Stimulated activated naive B cell treated with anti-CD40 and anti-IgM and Interleukin-4, amounts not matched to agents 10 μg/mL and 1 μg/mL and 100 μg/mL, for 72 hours (primary cell): ENCODE measurements at places on chromosomes 2 and 18.

GRCh38 chr2:4992226-4992625, 700.0 kb upstream of the SOX11 start:
- no peak for DNase-seq

DNA sequence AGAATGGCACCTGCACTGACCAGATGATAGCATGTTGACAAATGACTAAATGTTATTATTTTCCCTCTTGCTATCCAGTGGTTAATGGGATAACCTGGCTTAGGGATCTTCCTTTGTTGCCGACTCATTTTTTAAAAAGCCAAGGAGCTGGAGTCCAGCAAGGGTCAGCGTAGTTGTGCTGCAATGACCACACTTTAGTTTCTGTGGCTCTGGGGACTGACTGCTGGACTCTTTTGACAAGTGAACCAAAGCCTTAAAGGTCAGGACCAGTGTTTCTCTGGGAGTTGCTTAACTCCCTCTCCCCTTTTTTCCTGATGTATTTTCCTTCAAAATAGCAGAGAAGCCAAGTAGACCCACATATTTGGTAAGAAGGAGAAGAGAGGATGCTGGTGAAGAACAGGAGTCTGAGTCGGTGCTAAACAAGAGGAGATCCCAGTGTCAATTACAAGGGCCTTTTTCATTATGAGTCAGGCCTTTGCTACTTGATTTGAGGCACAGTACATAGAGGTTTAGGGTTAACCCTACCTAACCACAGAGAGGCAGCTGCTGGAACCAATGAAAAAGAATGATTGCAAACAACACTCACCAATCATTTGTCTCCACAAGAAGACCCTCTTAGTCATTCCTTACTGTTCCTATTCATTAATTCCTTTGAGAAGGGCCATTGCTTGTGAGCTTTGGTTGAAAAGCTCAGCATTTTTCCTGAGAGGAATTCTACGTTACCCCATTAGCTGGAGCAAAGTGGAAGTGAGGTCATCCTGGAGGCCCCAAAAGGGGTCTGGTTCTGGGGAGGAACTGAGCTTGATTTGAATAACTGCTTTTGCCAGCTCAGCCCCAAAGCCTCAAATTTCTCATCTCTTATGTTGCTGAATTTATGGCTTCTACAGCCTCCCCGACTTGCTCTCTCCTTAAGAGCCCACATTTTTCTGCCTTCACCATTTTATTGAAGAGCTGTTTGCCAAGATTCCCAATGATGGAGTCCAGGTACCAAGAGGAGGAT, 137.6 kb upstream of the HNMT start:
- DNase-seq: no peak

- DNase-seq: no peak
Measured at GRCh38 chr2:23706613-23707078, 220.3 kb downstream of the ATAD2B start.

GRCh38 chr2:71064110-71064611, 4.3 kb upstream of the NAGK start:
- DNase-seq: no peak

- DNase-seq: no peak
Measured at GRCh38 chr2:66472225-66472843, 37.4 kb downstream of the MEIS1 start.
